ENCODE measurements at places on chromosomes 2 and 18. TPM values are rescaled to one million over a fixed set of nuclear protein-coding genes. Genes with fewer than 3 reads are reported as not detected.

RPE gene
- 62.9 TPM for polyA plus RNA-seq

LHCGR gene
- not detected for polyA plus RNA-seq

DNA sequence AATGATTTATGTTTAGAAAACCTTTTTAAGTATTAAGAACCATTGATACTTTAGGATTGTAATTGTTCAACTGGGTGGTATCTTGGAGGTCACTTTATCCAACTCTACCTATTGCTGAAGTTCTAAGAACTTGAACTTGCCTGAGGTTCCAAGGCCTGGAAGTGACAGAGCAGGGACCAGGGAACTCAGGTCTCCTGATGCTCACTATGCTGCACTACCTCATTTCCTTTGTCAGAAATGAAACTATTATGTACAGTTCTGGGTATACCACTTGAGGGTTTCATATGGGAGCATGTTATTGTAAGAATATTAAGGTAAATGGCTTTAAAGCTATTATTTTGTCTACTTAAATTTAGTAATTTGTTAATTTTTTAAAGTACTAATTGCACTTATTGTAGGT, 3.0 kb downstream of the MBD5 start:
- DNase-seq: no peak

- no peak for DNase-seq
Measured at GRCh38 chr2:202018950-202019349, 14.7 kb upstream of the FZD7 start.

DNA sequence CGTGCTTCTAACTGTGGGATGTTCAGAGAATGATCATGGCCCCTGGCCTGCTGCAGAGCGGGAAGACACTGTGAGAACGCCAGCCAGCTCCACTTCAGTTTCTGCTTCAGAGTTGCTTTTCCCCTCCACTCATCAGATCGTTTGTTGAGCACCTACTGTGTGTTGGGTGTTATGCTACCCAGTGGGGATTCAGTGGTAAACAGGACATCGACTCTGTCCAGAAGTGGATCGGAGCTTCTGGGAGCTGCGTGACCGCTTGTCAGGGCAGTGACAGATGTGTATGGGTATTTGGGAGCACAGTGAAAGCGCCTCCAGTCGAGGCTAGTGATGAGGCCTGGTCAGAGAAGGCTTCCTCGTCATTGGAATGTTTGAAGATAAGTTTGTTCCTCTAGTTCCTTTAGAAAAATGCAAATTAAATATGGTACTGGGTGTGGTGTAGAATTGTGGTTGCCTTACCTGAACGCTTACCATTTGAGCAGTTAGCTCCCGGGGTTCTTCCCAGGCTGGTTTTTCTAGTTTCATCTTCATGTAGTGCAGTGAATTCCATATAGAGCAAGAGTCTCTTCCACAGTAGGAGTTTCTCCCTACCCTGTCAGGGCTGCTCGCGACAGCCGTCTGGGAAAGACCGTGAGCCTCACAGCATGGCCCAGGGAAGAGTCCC, 2.8 kb downstream of the RAB12 start:
- DNase-seq: no peak

GRCh38 chr2:215882689-215883088, 130.7 kb downstream of the MREG start:
- DNase-seq: no peak

DNA sequence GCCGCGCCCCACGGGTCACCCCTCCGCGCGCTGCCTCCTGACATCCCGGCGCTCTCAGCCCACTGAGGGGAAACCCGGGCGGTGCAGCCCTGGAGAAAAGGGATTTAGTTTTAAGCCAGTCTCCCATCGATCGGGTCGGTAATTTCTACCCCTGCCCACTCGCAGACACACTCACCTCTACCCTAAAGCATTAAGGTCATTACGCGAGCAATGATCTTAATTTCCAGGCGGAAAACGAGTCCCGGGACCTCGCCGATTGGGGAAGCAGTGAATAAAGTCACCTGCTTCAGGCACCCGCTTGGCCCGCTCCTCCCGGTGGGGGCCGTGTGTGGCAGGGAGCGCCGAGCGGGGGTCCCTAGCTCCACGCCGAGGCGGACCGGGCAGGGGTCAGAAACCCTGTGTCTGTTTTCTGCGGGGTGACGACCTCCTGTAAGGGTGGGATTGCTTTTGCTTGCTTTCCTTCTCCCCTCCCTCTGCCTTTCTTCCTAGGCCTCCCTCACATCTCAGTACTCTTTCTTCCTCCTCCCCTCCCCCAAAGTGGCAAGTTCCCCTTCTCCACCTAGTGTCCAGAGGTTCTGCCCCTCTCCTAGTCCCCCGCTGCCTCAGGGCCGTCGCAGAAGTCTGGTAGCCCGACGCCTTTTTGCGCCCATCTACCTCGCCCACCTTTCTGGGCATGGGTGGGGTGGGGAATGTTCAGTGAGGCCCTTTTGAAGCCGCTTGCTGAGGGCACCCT, 142.6 kb downstream of the MEIS1 start:
- DNase-seq: no peak

CCDC74B gene
- 14.5 TPM for polyA plus RNA-seq

DNA sequence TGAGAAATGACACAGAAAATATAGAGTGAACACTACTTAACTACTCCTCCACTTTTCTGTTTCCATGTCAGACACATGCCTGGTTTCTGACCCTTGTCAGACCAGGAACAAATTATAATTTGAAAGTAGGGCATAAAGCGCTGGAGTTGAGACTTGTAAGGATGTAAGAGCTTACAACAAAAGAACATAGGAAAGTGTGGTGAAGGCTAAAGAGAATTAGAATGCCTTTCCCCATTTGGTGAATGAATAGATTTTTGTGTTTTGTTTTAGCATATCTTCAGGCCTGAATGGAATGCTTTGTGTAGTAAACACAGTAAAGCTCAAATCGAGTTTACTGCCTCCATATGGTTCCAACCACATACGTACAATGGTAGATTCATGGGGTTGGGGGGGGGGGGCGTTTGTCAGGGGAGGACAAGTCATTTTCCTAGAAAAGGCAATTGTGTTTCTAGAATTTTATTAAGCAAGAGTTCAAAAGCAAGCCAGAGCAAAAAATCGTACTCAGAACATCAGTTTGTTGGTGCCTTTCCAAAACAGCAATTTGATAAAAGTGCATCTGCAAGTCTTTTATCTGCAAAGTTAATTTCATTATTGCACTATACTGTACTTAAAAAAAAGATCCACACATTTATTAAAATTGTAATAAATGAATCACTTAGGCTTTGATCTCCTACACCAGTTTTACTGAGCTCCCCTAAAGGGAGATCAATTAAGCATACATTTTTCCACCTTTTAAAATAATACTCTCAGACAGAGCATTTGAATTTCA, 30.9 kb downstream of the NRXN1 start:
- DNase-seq: no peak

DNAJC5G gene
- not detected for polyA plus RNA-seq

DNA sequence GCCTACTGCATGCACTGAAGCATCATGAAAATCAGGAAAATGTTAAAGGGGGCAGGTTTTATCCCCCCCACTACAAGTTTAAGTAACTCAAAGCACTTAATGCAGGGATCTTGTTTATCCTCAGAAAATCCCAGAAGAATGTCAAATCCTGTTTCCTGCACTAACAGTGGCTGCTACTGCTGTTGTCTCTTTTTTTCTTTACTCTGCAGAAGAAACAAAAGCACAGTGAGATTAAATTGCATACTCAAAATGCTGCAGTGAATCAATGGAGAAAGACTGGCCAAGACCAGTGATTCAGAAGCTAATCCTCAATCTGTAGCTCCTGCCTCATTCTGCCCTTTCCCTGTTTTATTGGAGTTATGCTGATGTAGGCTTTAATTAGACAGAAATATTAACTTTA, 332.3 kb upstream of the FIGN start:
- no peak for DNase-seq

PSMA8 gene
- not detected for polyA plus RNA-seq

- no peak for DNase-seq
Measured at GRCh38 chr2:118591223-118591622, 256.2 kb downstream of the EN1 start.

PTPRN gene
- polyA plus RNA-seq: 9.5 TPM

SLC9A4 gene
- polyA plus RNA-seq: 0.11 TPM

HOXD11 gene
- polyA plus RNA-seq: not detected

GRCh38 chr18:66729442-66730239, 125.8 kb upstream of the CDH19 start:
- no peak for DNase-seq

DNA sequence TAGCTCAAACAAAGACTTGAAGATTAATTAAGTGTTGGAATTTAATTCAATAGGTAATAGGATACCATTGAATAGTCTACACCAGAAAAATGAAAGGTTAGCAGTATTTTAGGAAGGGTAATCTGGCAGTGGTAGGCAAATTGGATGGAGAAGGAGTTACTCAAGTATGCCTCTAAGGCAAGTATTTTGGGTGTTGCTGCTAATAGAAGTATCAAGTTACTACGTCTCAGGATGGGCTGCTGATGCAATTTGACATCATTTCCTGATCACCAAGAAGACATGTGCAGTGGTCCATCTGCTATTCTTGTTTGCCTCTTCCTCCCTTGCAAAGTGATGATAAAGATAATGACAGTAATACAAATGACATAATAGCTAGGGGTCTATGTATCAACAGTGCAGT, 485.3 kb downstream of the TGIF1 start:
- DNase-seq: no peak

ANKRD29 gene
- 8.2 TPM for polyA plus RNA-seq

DNA sequence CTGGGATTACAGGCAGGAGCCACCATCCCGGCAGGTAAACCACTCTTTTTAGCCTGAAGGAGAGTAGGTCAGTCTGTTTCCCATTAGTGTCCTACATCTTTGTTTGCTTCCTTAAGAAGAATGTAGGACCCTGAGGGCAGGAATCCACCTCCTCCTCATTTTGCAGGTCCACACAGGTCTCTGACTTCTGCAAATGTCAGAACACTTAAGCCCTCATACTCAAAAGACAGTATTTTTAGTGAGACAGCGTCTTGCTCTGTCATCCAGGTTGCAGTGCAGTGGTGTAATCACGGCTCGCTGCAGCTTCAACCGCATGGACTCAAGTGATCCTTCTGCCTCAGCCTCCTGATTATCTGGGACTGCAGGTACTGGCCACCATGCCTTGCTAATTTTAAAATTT, 9.3 kb downstream of the PSTPIP2 start:
- DNase-seq: no peak

DNA sequence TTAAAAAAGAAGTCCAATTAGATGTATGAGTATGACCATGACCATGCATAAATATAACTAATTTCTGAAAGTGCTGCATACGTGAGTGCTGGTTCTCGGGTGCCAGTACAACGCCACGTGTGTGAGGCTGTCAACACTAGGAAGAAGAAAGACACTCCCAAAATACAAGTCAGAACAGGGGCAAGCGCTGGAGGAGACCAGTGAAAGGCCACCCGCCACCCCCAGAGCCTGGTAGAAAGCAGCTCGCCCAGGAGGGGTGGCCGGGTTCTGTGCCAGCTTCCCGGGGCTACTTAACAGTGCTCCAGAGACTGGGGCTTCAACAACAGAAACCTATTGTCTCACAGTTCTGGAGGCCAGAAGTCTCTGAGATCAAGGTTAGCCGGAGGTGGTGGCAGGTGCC, 147.6 kb downstream of the RTP5 start:
- no peak for DNase-seq

- no peak for DNase-seq
Measured at GRCh38 chr2:138012968-138013367, 48.7 kb downstream of the HNMT start.

DNA sequence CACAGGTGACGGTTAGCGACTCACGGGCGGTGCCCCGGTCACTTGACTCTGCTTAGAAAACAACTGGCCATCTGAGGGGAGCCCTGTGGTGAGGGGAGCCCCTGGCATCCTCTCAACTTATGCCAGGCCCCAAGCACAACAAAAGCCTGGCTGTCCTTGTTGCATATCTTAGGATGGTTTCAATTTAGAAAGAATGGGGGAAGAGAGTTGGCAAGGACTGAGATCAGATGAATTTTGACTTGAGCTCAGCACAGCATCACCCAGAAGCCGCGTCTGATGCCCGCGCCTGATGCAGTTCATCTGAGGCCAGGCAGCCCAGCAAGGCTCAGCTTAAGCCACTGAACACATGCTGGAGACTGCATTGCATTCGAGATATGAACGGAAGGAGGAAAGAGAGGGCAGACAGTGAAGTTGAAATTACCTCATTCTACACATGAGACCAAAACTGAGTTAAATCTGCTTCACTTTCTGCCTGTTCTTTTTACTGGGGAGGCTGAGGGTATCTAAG, 36.8 kb downstream of the MYT1L start:
- DNase-seq: peak; percentile 74

- no peak for DNase-seq
Measured at GRCh38 chr18:23302851-23303527, 150.1 kb upstream of the RIOK3 start.

PFN4 gene
- polyA plus RNA-seq: 0.61 TPM

GRCh38 chr2:128721096-128721495, 402.4 kb upstream of the HS6ST1 start:
- DNase-seq: no peak

ZAP70 gene
- 0.08 TPM for polyA plus RNA-seq

GRCh38 chr18:79855147-79855933, 57.6 kb downstream of the KCNG2 start:
- DNase-seq: no peak

All from SK-N-SH (cell line).